Kidney tubule cell (primary cell): ENCODE measurements at places on chromosomes 7 and 10.

DNA sequence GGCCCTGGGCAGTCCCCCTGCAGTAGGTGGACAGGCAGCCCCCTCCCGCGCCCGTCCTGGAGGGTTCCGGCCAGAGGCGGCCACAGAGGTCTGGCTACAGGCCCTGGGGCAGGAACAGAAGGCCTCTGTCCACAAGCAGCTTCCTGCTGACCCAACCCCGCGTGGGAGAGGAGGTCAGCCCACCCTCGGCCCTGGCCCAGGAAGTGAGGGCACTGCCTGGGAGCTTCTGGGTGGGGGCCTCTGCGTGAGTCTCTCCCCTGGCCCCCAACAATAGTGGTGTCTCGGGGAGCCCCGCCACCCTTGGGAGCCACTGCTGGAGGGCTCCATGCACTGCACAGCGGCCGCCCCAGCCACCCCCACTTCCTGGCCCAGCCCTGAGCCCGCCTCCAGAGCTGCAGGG lies 4.7 kb downstream of the MICALL2 start:
- DNase-seq, result no peak

- peak; percentile 19 for DNase-seq
These were observed 455.7 kb upstream of the KLF6 start for GRCh38 chr10:4240608-4241197.

DNA sequence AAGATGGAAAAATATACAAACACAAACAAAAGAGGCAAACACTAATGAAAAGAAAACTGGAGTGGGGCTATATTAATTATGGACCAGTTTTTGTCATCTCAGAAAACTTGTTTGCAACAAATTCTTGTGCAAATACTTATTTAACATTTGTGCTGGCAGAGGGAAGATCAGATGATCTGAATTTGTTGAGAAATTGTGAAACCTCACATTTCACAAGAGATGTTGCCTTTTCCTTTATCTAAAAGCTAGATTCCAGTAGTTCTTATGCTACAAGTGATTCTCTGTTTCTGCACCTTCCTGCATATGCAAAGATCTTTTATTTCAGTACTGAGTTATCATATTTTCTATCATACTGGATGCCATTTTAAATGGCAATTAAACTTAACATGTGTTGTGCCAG lies 320.7 kb downstream of the SUGCT start:
- DNase-seq, result no peak

GRCh38 chr7:6279341-6279740 lies 6.9 kb upstream of the CYTH3 start:
- no peak for DNase-seq

- DNase-seq, result no peak
These were observed 58.7 kb upstream of the ANTXRL start for GRCh38 chr10:46227936-46228562.

DNA sequence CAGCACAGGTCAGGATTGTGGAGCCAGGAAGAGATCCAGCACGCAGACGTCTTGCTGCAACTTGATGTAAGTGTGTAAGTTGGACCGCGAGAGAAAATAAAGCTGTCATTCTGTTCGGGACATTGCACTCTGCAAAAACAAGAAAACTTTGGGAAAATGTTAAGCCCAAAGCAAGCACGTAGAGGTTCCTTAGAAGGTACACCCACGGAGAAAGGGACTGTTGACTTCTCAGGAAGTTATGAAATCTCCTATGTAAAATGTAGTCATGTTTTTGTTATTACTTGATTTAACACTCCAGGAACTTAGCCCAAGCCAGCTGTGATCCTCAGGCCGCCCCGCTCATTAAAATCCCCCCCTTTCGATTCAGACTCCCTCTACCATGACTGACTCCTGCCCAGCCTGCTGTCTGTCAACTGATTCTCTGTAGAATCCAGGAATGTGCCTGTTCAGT lies 196.1 kb upstream of the TCF7L2 start:
- DNase-seq, result no peak

- DNase-seq, result peak; percentile 68
These were observed 27.0 kb downstream of the LMOD2 start for GRCh38 chr7:123682690-123683089.

- no peak for DNase-seq
These were observed 75.4 kb downstream of the CALD1 start for GRCh38 chr7:134854816-134855215.

GRCh38 chr7:112206991-112207592 lies 597 bp downstream of the ZNF277 start:
- DNase-seq, result peak; percentile 44

DNA sequence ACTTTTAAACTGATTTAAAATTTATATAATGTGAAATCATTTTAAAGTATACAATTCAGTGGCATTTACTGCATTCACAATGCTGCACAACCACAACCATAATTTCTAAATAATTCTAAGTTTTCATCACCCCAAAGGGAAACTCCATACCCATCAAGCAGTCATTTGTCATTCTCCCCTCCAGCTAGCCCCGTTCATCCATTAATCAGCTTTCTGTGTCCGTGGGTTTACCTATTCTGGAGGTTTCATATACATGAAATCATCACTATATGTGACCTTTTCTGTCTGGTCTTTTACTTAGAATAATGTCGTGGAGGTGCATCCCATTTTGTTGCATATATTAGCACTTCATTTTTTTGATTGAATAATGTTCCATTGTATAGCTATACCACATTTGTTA lies 214.1 kb downstream of the ADK start:
- no peak for DNase-seq

DNA sequence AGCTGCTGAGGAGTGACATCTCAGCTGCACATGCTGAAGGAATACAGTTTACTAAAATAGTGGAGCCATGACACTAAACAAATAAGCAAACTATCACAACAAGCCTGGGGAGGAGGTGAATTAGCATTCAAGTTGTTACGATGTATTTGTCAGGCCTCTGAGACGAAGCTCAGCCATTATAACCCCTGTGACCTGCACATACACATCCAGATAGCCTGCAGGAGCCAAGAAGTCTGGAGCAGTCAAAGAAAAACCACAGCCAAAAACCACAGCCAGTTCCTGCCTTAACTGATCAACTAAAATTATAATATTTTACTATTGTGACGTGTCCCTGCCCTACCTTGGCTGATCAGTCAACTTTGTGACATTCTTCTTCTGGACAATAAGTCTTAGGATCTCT lies 68.6 kb downstream of the NSUN6 start:
- DNase-seq, result peak; percentile 46

- DNase-seq, result no peak
These were observed 112.2 kb upstream of the PDCD4 start for GRCh38 chr10:110759523-110759922.

GRCh38 chr7:2568521-2569223 lies 9.9 kb downstream of the IQCE start:
- no peak for DNase-seq

- DNase-seq, result no peak
These were observed 155.6 kb upstream of the AGR3 start for GRCh38 chr7:17037356-17037755.

GRCh38 chr10:30602747-30603146 lies 26.8 kb downstream of the LYZL2 start:
- DNase-seq, result no peak

- DNase-seq, result no peak
These were observed 686.9 kb upstream of the C7orf33 start for GRCh38 chr7:147903536-147904218.

GRCh38 chr10:5930272-5930671 lies 40.2 kb downstream of the FBH1 start:
- no peak for DNase-seq

- no peak for DNase-seq
These were observed 188.8 kb upstream of the NRP1 start for GRCh38 chr10:33523236-33523792.

DNA sequence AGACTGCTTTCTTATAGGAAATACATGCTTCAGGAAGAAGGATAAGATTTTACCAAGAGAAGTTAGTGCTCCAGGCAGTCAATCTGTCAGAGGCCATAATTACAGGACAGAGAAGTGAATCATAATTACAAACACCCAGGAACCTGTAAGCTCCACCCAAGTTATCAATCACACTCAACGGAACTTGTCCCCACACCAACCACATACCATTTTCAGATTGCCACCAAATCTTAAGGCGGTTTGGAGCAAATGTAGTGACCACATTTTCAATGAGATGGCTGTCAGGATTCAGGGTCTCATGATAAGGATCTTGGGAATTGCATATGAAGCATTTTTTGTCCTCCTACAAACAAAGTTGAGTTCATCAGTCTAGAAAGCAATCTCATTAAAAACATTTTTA lies 4.8 kb downstream of the LAMB1 start:
- peak; percentile 67 for DNase-seq

- DNase-seq, result no peak
These were observed 30.9 kb downstream of the SCIN start for GRCh38 chr7:12601302-12601869.

DNA sequence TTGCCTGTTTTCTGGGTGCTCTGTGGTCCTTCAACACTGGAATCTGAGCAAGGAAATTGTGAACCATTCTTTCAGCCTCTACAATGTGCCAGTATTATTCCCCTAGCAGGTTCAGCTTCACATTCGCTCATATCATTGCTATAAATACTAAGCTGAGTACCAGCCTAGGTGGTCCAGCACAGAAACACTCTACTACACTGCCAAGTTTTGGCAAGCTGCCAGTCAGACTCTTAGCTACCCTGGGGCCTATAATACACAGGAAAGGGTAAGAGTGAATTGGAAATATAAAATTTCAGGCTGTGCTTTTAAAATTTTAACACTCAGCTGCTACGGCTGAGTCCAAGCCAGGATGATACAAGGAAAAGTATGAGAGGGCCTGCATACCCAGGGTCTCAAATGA lies 49.9 kb upstream of the PPP1R3A start:
- no peak for DNase-seq

GRCh38 chr10:26858707-26859034 lies 2.1 kb downstream of the ABI1 start:
- DNase-seq, result no peak

GRCh38 chr10:90192825-90193224 lies 491.4 kb downstream of the KIF20B start:
- no peak for DNase-seq

DNA sequence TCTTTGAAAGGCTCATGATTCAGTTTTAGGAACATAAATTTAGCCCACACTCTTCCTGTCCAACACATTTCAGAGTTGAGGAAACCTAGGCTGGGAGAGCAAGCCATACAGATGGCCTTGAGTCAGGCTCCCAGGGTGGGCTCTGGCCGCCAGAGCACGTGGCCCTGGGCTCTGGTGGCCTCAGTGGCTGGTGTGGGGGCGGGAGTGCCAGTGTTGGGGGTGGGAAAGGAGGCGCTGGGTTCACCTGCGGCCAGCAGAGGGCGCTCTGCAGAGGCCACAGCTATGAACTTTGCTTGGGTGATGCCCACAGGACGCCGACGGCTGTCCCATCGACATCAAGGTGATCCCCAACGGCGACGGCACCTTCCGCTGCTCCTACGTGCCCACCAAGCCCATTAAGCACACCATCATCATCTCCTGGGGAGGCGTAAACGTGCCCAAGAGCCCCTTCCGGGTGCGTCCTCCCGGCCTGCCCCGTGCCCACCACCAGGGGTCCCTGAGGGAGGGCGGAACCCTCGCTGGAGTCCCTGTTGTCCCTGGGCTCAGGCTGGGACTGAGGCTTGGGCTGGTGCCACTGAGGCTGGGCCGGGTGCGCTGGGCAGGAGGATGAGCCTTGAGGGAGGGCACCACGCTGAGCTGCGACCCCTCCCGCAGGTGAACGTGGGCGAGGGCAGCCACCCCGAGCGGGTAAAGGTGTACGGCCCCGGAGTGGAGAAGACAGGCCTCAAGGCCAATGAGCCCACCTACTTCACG lies 11.9 kb downstream of the FLNC start:
- peak; percentile 33 for DNase-seq

DNA sequence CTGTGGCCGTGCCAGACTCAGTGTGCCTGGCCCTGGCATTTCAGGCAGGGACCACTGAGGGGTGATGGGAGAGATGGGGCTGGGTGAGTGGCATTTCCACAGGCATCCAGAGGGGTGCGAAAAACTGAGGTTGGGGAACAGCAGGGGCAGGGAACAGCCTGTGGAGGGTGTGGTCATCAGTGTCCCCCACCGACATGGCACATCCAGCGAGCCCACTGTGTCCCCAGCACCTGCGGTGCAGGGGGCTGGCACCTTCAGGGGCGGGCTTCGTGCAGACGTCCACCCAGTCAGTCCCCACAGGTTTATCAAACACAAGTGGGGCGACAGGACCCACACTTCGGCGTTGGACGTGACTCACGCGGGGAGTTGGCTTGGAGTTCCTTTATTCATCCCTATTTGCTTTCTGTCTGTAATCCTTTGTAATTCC lies 14.8 kb downstream of the CUX1 start:
- DNase-seq, result no peak

DNA sequence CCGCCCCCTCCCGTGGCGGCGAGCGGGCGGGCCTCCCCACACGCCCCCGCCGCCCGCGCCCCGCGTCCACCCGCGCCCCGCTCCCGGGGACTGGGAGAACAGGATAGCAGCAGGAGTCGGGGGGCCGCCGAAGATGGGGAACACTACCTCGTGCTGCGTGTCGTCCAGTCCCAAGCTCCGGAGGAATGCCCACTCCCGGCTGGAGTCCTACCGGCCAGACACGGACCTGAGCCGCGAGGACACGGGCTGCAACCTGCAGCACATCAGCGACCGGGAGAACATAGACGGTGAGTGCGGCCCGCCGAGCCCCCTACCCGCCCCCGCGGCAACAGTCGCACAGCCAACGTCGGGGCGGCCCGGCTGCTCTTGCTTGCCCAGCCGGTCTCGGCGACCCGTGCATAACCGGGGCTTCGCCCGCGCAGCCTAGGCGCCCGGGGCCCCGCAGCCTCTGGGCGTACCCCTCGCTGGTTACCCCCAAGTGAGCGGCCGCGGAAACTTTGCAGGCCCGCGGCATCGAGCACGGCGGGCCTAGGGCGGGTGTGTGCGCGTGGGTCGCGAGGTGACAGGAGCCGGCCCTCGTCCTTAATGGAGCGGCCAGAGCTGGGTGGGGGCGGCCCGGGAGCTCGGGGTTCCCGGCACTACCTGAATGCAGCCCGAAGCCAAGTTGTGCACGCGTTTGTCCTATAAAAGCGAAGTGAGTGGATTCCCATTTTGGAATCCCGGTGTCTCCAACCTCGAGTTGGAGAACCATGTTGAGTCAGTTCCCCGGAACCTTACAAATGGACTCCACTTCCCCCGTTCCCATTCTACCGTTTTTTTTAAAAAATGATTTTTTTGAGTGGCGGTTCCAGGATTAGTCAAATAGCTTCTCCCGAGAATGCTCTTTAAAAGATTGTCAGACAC lies 863 bp downstream of the CCNY start:
- DNase-seq, result peak; percentile 41
